ENCODE measurements at places on chromosomes 5 and 9. TPM values are rescaled to one million over a fixed set of nuclear protein-coding genes. Genes with fewer than 3 reads are reported as not detected.
A peak's percentile ranks its signal among the peaks of the same experiment; 100 is the strongest.

The GFPT2 gene
- 189 TPM for total RNA-seq

The PTGES gene
- 0.34 TPM for total RNA-seq

The IFNE gene
- 0.75 TPM for total RNA-seq

The ANKDD1B gene
- 0.06 TPM for total RNA-seq

The IFNK gene
- not detected for total RNA-seq

The TXNDC8 gene
- total RNA-seq, result not detected

The ZDHHC12 gene
- 64.6 TPM for total RNA-seq

The PLCXD3 gene
- total RNA-seq, result 0.11 TPM

The IL9 gene
- not detected for total RNA-seq

The HAPLN1 gene
- under 0.01 TPM for total RNA-seq

The TRPM3 gene
- 3.4 TPM for total RNA-seq

The ARSB gene
- total RNA-seq, result 21.1 TPM

The TLX3 gene
- total RNA-seq, result not detected

The RNF208 gene
- not detected for total RNA-seq

The FAXDC2 gene
- 25.4 TPM for total RNA-seq

GRCh38 chr5:126471875-126472537, 48.8 kb downstream of the GRAMD2B start:
- peak; percentile 85 for DNase-seq

- no peak for DNase-seq
Observed at GRCh38 chr9:126973651-126974529, 59.3 kb downstream of the RALGPS1 start.

DNA sequence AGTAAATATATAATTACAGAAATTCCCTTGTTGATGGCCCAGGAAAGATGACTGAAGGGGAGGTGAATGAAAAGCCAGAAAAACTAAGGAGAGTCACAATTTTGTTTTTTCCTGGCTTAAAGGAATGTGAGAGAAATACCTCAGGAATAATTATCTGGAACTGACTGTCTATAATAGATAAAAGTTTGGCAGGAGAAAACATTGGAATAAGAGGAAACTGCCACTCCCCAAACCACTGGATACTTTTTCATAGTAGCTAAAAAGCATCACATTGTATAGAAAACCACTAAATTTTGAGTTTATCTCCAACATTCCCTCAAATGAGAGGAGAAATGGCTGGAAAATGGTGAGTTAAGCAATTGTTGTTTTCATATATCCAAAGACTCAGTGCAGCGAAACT, 326.0 kb downstream of the NPR3 start:
- no peak for DNase-seq

DNA sequence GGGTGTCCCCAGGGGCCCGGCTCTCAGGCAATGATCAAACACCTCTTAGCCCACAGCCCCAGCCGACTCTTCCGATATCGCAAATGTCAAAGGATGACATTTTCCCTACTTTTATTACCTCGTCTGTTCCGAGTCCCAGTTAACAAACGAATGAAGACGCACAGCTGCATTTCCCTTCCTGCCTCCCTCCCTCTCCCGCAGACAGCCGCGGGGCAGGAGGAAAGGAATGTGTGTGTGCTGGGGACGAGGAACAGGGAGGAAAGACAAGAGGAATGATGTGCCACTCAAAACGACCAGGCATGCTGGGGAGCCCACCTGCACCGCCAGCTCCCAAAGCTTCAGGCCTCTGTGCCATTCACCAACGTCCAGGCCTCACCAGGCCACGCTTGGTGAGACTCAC, 125.9 kb upstream of the SARDH start:
- no peak for DNase-seq

DNA sequence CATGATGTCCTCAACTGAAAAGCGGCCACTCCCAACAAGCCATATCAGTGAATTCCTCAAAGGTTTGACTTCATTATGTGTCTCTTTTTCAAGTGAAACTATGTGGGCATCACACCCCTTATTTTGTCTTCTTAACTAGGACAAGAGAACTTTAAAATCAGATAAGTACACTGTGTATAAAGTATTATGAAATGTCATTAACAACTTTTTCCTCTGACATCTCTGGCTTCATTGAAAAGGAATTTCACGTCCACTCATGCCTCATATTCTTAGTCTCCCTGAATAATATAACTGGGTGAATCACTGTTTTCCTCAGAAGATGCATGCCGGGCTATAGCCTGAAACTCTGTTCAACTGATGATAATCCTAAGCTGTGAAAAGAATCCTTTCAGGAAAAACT, 415.8 kb downstream of the ACTL7B start:
- peak; percentile 74 for DNase-seq

- no peak for DNase-seq
Observed at GRCh38 chr5:115855959-115856358, 14.2 kb downstream of the AP3S1 start.

DNA sequence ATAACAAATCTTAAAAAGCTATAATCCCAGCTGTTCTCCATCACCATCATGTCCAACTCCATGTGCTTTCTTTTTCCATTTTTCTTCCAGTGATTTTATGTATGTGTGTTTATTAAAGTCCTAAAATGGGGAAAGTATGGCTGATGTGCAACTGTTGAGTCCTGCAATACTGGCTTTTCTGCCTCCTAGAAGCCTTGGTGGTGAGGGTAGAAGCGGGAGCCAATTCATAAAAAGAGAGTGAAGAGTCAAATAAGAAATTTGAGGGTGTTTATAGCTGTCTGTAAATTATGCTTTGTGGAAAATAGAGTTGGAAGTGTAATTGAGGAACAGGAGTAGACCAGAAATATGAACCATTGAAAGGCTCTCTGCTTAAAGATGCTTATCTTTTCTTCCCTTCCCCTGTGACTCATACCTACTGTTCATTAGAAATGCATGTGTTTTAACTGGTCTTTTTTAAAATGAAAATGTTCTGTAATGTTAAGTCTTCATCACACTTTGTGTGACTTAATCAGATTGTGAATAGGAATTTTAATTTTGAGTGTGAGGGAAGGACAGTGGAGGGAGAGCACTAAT, 80.1 kb downstream of the ZCCHC7 start:
- peak; percentile 38 for DNase-seq

DNA sequence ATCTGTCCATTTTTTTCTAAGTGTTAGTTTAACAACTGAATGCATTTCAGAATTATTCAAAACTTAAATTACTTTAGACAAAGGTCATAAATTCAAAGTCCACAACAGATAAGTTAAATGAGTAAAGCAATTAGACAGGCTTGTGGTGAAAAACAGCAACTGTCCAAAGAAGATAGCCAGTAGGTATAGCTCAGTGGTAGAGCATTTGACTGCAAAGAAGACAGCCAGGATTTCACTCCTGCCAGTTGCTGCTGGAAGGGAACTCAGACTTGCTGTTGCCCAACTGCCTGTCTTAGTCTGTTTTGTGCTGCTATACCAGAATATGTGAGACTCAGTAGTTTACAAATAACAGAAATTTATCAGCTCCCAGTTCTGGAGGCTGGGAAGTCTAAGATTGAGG, 10.0 kb downstream of the FANCC start:
- DNase-seq, result peak; percentile 58

DNA sequence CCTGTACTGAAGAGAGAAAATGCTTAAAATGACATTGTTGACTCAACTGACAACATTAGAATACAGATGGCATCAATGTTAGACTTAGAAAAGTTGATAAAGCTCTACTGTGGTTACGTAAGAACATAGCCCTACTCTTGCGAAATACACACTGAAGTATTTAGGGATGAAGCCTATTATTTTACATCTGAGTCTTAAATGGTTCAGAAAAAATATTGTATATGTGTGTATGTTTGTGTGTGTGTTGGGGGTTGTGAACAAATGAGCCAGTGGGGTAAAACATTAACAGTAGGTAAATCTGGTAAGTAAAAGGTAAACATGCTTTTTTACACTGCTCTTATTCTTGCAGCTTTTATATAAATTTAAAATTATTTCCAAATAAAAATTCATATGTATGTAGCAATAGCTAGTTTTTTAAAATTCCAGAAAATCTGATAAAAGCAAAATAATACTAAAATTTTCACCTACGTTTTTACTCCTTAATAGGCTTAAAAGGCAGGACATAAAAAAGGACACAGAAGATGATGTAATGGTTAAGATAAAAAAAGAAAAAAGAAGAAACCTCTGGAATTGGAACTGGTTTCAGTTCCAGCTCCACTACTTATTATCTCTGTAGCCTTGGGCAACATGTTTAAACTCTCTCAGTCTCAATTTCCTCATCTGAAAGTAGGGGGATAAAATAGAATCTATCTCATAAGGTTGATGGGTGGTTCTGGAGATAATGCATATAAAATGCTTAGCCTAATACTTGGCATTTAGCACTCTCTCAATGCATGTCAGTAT, 44.3 kb downstream of the GARNL3 start:
- peak; percentile 43 for DNase-seq

- no peak for DNase-seq
Observed at GRCh38 chr9:129614932-129615331, 6.0 kb downstream of the C9orf50 start.

- DNase-seq, result no peak
Observed at GRCh38 chr5:146716636-146717035, 161.9 kb downstream of the PPP2R2B start.

- no peak for DNase-seq
Observed at GRCh38 chr5:41874512-41875060, 4.4 kb upstream of the OXCT1 start.

- no peak for DNase-seq
Observed at GRCh38 chr5:34002629-34003328, 5.1 kb downstream of the AMACR start.

DNA sequence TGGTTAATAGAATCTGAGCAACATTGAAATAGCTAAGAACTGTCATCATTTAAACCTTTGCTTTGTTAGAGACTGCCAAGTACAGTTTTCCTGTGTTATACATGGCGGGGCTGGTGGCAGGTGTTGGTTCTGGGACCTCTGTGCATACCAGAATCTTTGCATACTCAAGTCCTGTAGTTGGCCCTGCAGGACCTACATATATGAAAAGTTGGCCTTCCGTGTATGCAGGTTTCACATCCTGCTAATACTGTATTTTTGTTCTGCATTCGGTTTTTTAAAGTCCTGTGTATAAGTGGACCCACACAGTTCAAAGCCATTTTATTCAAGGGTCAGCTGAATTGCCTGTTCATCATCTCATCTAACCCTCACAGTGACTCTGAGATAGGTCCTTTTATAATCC, 36.4 kb downstream of the LARP1 start:
- no peak for DNase-seq

- DNase-seq, result no peak
Observed at GRCh38 chr9:124038790-124039633, 27.4 kb downstream of the LHX2 start.

DNA sequence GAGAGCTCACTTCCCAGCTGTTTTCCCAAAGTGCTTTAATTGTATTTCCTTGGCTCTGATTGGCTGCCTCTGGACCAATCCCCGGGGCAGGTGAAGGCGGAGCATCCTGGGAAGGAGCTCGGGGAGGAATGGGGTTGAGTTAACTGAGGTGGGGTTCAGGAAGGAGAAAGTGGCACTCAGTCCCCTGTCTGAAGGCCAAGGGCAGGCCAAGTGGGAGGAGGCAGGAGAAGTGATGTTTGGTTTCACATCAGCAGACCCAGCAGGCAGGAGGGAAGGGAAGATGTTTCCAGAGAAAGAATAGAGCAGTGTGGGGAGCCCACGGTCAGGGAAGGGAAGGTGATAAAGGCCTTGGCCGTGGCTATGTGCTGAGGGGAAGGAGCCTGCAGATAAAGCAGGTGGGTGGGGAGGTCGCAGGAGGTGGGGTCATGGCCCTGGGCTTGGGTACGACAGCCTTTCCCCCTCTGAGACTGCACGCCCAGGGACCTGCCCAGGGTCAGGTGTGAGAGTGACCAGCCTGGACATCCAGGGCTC, 3.1 kb downstream of the TSPAN17 start:
- DNase-seq, result no peak

DNA sequence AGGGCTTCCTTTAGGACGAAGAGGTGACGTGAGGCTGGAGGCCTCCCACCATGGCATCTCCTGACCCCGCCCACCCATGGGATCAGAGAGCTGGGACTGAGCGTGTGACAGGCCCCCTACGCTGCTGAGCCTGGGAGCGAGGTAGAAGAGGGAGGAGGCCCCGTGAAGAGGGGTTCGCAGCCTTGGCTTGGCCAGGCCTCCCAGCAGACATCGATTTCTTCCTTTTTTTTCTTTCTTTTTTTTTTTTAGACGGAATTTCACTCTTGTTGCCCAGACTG, 39.5 kb downstream of the PTGES start:
- no peak for DNase-seq

- DNase-seq, result no peak
Observed at GRCh38 chr5:174581479-174581878, 142.9 kb upstream of the MSX2 start.

DNA sequence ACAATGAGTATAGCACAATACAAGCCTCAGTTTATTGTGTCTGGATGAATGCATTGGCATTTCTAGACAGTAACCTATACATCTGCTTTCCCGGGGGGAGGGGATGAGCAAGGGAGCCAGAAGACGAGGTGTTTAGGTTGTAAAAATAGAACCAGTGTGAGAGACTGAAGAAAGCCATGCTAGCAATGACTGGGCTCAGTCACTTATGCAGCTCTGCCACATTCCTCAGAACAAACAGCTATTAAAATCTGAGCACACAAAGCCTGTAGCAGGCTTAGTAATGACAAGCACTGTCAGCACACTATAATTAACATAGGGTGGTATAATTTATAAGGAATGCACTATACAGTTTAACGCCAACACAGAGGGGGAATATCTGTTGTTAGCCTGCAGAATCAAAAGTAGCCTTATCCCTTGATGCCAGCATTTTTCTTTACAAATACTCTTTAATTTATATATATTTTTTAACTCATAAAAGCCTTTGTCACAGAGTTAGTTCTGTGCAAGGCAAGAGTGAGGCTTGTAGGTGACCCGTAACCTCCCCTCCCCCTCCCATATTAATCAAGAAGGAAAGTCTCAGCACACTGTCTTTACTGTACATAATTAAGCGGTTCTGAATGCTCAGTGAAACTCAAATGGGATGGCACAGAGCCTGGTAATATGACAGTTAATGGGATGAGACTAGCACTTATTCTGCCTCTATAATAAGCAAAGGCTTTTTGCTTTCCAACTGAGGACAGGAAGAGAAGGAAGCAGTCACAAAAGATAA, 295.4 kb downstream of the CSNK1G3 start:
- no peak for DNase-seq

- no peak for DNase-seq
Observed at GRCh38 chr5:1468247-1468612, 23.0 kb upstream of the SLC6A3 start.

DNA sequence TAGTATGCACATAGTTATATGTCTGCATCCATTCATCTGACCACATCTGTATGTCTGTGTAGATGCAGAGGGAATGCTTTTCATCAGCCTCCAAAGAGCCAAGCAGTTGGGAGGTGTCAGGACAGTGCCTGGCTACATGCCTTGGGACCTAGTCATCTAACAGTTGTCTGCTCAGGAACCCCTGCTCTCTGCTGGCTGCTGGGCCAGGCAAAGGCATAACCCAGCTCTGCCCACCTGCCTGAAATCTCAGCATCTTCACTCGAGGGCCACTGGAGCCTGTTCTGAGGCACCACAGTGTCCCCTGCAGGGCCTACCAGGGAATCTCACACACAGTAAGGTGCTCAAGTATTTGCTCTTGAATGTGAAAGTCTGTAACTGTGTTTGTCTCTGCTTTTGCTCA, 3.7 kb downstream of the C9orf50 start:
- peak; percentile 66 for DNase-seq
